ENCODE measurements at places on chromosomes 1 and 21.

DNA sequence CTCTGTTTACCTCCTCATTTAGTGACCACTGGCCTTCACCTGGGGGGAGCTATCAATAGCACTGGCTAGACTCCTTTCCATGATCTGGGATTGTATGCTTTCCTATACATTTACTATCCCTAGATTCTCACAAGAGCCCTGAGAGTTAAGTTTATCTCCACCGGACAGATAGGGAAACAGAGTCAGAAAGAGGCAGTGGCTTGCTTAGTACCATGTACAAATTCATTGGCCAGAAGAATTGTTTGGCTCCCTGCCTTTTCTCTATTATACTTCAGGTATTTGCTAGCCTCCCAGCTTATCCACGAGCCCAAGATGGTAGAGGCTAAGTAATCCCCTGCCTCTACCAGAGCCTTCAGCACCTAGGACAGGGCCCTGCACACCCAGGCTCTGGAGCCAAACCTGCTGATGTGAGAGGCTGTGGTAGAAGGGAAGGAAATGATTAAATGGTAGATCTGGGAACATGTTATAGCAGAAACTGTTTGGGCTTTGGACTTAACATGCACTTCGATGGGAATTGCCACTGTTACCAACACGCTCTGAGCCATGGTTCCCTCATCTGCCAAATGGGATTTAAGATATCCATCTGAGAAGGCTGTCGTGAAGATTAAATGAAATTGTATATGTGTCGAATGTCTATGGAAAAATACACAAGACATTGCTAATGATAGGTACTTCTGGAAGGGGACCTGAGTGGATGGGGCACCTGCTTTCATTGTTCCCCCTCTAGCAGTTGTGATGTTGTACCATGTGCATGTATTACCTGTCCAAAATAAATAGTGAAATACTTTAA is 3.1 kb upstream of the BLACAT1 start:
- DNase-seq: no peak

DNA sequence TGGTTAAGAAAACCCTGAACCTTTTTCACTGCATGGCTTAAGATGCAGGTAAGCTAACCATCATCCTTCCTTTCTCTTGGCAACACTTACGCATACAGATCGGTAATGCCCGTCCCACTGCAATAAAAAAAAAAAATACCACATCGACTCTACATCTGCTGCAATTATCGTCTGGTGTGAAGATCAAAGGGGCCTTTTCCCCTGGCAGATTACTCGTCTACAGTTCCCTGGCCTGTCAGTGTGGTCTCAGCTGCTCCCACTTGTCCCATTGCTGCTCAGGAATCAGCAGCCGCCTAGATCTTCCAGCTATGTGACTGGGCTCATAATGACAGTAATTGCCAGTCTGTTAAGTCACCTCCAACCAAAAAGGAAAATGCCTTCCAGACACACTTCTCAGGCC is 133.1 kb downstream of the SETD4 start:
- no peak for DNase-seq

DNA sequence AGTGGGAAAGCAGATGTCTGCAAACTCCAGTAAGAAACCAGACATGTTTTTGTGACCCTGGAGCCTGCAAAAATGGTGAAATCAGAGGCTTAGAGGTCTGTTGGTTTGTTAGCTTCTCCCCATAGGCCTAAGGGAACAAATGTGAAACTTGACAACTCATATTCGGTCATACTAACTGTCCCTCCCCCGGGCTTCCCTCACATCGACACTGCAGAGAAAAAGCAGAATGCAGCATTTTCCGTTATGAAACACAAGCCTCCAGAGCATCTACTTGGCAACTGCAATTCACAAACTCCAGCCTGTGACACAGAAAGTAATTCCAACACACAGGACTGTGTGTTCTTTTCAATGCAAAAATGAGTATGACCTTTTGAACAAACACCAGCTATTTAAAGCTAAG is 3.7 kb downstream of the KCNA2 start:
- DNase-seq: no peak

- no peak for DNase-seq
Observed at GRCh38 chr1:236975461-236975860, 28.8 kb downstream of the MT1HL1 start.

GRCh38 chr1:223022641-223023473 is 120.2 kb downstream of the TLR5 start:
- no peak for DNase-seq

DNA sequence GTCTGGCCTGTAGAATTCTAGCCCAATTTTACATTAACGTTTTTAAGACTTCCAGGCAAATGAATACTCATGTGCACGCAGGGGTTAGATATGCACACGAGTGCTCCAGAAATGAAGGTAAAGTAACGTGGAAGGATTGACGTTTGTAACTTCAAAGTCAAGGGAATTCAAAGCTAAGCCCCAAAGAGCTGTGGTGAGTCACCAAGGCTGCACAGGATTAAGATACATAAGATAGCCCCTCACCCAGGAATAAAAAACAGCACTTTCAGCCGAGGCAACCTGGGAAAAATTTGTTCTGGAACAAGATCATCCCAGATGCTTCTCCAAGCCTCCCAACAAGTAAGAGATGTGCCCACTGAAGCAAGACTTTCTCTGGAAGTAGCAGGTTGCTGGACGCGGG is 259.6 kb upstream of the PLXNA2 start:
- no peak for DNase-seq

- DNase-seq: no peak
Observed at GRCh38 chr21:41900401-41900800, 21.3 kb upstream of the PRDM15 start.

GRCh38 chr1:159921251-159921650 is 4.1 kb downstream of the TAGLN2 start:
- DNase-seq: no peak

DNA sequence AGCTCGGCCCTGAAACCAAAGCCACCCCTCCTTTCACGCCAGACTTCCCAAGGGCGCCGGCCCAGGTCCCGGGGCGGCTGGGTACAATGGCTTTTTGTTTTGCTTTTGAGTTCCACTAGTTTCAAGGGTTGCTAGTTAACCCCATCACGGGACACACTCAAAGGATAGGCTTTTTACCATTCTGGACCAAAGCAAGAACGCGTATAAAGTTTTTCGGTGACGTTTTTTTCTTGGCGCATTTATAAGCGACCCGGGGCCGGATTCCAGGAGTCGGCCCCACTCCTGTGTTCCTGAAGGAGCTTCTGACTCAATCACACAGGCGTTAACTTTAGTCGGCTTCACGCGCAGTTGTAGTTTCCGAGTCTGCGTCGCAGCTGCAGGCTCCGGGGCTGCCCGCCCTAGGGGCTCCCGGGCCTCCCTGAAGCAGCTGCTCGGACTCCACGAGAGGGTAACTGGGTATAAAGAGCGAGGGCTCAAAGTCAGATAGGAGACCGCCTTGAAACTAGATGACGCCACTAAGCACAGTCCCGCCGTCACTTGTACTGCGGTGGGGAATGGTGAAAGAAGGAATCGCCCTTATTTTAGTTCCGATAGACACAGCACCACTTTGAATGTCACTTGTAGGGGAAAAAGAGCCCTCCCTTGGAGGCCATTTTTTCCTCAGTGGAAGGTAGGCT is 707 bp upstream of the KLHL21 start:
- no peak for DNase-seq

DNA sequence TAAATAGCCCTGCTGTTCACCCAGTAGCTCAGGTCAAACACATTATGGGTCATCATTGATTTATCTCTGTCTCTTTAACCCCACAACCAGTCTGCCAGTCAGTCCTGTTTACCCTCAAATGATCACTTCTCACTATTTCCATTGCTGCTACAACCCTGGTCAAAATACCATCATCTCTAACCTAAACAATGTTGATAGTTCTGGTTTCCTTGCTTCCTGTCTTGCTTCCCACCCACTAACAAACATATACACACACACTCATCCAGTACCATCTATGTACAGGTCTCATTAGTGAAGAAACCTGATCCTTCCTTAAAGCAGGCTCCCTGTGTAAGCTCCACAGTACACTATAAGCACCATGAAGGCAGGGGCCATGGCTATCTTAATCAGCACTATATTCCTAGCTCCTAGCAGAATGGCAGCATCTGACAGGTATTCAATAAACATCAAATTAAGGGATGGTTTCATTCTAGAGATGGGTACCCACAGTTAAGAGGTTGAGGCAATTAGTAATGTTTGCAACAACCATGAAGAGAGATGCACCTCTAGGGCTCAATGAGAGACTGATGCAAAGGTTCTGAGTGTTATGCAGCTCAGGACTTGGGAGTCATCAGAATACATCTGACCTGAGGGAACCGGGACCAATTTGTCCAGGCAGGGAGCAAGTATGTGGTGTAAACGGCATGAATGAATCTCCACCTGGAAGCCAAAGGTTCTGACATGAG is 10.0 kb upstream of the TGFBR3 start:
- no peak for DNase-seq

- no peak for DNase-seq
Observed at GRCh38 chr21:42369821-42370220, 3.5 kb upstream of the TFF1 start.

DNA sequence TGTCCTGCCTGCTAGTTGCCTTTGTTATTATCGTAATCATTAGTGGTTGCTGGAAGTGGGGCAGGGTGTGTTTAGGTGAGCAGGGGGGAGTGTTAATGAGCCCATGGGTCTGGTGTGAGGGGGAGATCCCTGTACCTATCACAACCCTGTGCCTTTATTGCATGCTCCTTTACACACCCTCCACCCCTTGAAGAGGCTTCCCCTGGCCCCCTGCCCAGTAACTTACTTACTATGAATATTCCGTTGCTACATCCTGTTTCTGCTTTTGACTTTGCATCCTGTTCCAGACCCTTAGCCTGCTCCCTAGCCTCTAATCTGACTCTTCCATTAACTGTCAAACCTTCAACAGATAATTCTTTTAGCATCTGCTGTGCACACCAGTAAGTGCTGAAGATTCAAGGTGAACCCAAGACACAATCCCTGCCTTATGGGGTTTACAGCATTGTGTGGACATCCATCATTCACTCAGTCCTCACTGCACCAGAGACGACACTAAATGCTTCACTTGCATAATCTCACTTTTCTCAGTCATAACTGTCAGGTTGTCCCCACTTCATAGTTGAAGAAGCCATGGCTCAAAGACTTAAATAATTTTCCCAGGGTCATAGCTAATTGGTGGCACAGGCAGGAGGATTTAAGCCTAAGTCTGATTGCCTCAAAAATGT is 47.9 kb downstream of the CDC7 start:
- no peak for DNase-seq

GRCh38 chr1:178575611-178576361 is 62.9 kb downstream of the TEX35 start:
- no peak for DNase-seq

DNA sequence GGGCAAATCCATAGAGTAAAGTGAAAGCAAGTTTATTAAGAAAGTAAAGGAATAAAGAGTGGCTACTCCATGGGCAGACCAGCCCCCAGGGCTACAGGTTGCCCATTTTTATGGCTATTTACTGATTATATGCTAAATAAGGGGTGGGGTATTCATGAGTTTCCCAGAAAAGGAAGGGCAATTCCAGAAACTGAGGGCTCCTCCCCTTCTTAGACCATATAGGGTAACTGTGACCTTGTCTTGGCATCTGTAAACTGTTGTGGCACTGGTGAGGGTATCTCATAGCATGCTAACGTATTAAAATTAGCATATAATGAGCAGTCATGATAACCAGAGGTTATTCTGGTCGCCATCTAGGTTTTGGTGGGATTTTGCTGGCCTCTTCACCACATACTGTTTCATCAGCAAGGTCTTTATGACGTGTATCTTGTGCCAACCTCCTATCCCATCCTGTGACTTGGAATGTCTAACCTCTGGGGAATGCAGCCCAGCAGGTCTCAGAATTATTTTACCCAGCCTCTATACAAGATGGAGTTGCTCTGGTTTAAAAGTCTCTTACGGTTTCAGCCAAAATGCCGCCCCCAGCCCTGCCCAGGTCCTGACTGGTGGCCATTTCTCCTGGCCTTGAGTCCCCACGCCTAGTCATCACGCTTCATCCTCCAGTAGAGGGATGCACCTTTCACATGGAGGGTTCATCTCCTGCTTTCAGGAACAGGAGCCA is 982 bp upstream of the TRIM17 start:
- DNase-seq: peak; percentile 59

DNA sequence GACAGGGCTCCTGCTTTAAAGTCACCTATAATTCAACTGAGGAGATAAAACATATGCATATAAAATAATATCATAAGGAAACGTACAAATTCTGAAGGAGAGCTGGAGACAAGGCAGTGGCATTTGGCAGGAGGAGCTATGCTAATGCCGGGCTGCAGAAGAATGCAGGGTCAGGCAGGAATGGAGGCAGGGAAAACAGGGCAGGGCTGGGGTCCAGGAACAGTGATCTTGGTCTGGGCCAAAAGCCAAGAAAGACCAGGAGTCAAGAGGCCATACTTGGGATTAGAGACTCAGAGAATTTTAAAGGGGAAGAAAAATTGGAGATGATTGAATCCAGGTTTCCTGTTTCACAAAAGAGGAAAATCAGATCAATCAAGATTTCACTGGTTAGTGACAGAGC is 20.0 kb upstream of the BRDT start:
- DNase-seq: no peak

DNA sequence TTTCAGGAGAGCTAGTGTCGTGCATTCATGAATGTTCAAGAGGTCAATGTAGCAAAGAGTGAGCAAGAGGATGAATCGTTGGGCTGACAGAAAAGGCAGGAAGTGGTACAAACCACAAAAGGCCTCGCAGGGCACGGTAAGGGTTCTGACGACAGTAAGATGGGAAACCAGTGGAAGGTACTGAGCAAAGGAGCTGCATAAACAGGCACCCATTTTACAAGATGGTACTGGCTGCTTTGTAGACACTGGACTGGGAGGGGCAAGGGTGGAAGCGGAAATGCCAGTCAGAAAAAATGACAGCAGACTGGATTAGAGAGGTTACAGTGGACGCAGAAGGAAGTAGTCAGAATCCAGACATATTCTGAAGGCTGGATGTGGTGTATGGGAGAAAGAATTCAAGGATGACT is 123.5 kb downstream of the PTPN14 start:
- DNase-seq: no peak

- no peak for DNase-seq
Observed at GRCh38 chr1:240465531-240465940, 146.4 kb downstream of the GREM2 start.

DNA sequence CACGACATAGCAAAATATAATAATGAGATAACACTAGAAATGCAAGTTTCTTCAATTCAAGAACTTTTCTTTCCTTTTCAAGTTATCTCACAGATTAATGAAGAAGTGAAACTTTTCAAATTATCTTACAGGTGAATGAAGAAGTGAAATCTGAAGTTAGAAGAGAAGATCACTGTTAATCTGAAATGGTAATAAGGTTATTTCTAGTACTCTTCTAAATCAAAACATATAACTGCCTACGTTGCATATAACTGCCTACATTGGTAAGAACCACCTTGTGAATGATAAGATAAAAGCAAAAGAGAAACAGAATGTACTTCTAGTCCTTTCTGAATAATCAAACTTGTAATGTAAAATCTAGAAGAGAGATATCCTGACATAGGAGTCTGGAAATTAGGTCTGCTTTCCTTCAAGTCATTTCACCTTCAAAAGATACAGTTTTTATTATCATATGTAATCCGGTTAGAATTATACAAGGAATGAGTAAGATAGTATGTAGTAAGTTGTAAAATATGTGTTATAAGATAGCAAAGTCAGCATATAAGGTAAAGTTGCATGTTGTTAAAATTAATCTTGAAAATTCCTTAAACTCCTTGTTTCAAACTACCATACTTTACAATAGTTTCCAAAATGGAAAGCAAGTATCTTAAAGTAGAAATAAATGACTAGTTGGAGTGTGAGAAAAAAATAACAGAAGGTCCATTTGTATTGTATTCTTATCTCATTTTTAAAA is 522.4 kb upstream of the ZRANB2 start:
- no peak for DNase-seq

- peak; percentile 15 for DNase-seq
Observed at GRCh38 chr1:226982451-226983177, 42.5 kb downstream of the COQ8A start.

All from breast epithelium (tissue), 4 donors.